NCI-H460 (cell line): ENCODE measurements at places on chromosomes 16 and 17.

- no peak for DNase-seq
Observed at GRCh38 chr16:85800321-85800669, 800 bp downstream of the COX4I1 start.

DNA sequence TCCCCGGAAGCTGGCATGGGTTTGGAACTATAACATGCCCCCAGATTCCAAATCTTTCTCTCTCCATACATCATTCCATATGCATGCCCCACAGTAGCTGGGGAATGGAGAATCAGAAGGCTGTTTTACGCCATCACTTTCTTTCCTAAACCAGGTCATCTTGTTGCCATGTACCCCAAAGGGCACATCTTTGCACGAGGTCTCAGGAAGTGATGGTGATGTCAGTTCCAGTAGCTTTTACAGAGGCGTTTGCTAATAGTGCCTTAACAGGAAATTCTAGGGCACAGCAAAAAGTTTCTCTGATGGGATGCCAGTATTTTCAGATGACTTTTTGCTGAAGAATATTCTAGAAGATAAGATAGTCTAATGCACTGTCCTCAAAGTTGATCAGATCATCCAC, 241.5 kb downstream of the MAF start:
- DNase-seq = no peak

GRCh38 chr17:46949291-46950174, 26.6 kb downstream of the GOSR2 start:
- DNase-seq = no peak

DNA sequence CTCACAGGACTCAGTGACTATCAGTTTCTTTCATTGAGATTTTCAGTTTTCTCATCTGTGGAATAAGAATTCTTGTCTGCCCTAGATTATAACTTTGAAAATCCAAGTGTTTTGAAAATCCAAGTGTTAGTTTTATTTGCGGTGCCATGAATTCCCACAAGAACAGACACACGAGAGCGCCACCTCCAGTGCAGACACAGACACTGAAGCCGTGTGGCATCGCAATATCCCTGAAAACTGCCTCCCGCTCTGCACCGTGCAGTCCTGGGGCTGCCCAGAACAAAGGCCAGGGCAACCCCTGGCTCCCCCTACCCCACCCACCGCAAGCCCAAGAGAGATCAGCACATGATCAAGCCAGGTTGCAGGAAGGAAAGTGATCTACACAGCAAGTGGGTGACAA, 229.5 kb upstream of the ASIC2 start:
- no peak for DNase-seq

GRCh38 chr16:2799205-2799858, 1.1 kb downstream of the PRSS41 start:
- no peak for DNase-seq

GRCh38 chr16:3787924-3788661, 70.8 kb upstream of the TRAP1 start:
- DNase-seq = no peak

- no peak for DNase-seq
Observed at GRCh38 chr16:557463-558297, 2.5 kb upstream of the PRR35 start.

GRCh38 chr16:55499951-55500529, 8.8 kb upstream of the LPCAT2 start:
- DNase-seq = no peak

DNA sequence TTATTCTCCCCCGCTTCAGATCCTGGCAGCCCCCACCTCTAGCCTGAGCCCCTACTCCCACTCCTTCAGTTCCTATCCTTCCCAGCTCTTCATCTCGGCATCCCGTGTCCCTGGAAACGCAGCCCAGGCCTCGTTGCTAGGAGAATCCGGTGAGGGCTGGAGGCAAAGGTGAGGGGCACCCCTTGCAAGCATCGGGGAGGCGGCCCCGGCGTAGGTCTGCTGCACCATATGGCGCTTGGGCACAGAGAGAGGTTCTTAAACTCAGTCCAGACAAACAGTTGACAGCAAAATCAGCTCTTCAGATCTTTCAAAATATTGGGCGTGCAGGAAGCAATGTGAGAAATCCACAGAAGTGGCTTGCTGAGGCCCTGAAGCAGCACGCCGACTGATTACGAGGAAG, 15.0 kb downstream of the SLC38A8 start:
- no peak for DNase-seq

DNA sequence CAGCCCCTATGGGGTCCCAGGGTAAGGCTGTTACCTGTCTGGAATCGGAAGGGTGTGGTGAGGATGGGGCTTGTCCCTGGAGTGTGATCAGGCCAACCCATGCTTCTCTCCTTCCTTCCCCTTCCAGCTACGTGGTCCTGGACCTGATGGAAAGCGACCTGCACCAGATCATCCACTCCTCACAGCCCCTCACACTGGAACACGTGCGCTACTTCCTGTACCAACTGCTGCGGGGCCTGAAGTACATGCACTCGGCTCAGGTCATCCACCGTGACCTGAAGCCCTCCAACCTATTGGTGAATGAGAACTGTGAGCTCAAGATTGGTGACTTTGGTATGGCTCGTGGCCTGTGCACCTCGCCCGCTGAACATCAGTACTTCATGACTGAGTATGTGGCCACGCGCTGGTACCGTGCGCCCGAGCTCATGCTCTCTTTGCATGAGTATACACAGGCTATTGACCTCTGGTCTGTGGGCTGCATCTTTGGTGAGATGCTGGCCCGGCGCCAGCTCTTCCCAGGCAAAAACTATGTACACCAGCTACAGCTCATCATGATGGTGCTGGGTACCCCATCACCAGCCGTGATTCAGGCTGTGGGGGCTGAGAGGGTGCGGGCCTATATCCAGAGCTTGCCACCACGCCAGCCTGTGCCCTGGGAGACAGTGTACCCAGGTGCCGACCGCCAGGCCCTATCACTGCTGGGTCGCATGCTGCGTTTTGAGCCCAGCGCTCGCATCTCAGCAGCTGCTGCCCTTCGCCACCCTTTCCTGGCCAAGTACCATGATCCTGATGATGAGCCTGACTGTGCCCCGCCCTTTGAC, 2.4 kb downstream of the MAPK7 start:
- DNase-seq = no peak

DNA sequence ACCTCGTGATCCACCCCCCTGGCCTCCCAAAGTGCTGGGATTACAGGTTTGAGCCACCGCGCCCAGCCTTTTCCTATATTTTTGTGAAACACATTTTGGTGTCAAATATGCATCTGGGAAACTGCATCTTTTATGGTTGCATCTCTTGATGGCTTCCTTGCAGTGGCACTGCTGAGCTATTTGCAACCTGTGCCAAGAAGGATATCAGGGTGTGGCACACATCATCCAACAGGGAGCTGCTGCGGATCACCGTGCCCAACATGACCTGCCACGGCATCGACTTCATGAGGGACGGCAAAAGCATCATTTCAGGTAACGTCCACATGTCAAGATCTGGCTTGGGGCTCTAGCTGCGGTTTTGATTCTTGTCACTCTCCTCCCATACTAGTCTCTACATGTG, 16.8 kb upstream of the USP43 start:
- no peak for DNase-seq

- DNase-seq = no peak
Observed at GRCh38 chr17:14297161-14297851, 3.6 kb upstream of the HS3ST3B1 start.

DNA sequence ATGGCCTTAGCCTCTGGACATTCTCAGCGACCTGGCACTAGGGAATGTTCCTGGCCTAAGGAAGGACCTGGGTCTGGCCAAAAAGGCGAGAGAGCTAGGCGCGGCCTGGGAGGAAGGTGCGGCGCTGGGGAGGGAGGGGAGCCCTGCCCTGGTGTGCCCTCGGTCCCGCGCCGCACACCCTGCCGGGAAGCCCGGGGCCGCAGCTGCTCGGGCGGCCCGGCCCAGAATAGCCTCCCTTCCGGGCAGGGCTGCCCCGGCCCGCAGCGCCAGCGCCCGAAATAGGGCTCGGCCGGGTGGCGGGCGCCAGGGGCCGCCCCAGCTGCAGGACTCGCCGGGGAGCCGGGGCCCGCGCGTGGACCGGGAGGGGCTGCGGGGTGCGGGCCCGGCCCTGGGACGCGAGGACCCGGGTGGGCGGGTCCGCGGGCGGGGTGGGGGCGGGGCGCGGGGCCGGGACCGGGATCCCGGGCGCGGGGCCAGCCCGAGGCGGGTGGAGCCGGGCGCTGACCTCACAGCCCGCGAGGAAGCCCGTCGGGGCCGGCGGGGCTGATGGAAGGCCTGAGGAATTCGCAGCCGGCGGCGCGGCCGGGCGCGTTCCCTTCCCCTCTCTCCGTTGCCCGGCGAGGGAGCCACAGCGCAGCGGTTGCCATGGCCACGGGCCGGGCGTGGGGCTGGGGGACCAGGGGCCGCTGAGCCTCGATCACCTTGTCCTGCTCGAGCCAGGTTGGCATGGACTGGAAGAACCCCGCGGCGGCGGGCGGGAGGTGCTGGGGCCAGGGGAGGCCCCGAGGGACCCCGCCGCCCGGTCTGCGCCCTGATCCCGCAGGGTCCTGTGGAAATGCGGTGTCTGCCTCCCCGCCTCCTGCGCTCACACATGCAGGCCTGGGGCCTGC, 18.1 kb downstream of the SOCS3 start:
- peak; percentile 86 for DNase-seq

DNA sequence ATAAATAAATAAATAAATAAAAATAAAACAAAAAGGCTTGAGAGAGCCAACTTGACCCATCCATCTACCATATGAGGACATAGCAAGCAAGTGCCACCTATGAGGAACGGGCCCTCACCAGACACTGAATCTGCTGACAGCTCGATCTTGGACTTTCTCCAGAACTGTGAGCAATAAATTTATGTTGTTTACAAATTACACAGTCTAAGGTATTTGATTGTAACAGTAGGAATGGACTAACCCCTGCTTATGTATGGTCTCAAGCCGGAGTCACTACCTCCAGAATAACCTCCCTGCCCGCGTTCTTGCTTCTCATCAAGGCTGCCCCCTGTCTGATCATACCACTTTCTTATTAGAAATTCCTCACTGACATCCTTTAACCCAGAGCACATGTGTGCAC, 9.9 kb downstream of the SLC5A11 start:
- no peak for DNase-seq

- DNase-seq = no peak
Observed at GRCh38 chr16:25713785-25714570, 22.2 kb downstream of the HS3ST4 start.

DNA sequence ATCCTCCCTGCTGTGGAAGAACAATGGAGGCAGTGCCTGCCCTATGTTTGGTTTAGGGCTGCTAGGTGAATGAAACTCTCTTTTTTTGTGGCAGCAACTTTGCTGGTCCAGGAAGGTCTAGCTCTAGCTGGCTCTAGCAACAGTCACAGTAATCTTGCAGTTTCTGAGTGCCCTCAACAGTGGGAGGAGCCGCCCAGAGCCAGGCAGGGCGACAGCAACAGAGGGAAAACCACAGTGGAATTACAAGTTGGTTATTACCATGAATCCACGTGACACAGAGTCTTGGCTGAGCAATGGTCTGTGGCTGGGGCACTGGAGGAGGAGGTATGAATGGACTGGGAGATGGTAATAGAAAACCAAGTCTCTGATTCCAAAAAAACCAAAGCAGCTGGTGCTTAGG, 10.3 kb downstream of the HSPB9 start:
- DNase-seq = no peak

- DNase-seq = no peak
Observed at GRCh38 chr16:81403208-81403600, 41.4 kb upstream of the CMIP start.

- no peak for DNase-seq
Observed at GRCh38 chr17:3723188-3723555, 531 bp upstream of the HASPIN start.

GRCh38 chr17:37294888-37295287, 80.9 kb upstream of the C17orf78 start:
- no peak for DNase-seq

DNA sequence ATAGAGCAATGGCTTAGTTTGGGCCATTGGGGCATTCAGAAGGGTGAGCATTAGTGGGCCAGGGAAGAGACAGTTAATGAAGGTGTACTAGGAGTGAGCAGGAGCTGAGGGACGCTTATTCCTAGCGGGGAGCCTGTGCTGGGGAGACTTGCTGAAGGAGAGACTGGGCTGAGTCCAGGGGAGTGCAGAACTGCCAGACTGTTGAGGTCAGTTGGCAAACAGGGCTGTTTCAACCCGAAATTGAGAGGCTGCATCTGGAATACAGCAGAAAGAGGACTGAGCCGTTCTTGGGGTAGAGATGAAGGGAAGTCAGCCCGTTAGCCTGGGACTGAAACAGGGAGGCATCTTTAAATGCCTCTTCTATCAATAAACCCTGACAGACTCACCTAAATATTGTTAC, 33.2 kb downstream of the MAP2K6 start:
- DNase-seq = no peak

- no peak for DNase-seq
Observed at GRCh38 chr17:29149431-29150064, 30.6 kb downstream of the MYO18A start.

- DNase-seq = no peak
Observed at GRCh38 chr17:21361020-21361809, 14.9 kb upstream of the KCNJ12 start.
